ENCODE measurements at places on chromosomes 11 and 22. TPM values are rescaled to one million over a fixed set of nuclear protein-coding genes. Genes with fewer than 3 reads are reported as not detected.

DNA sequence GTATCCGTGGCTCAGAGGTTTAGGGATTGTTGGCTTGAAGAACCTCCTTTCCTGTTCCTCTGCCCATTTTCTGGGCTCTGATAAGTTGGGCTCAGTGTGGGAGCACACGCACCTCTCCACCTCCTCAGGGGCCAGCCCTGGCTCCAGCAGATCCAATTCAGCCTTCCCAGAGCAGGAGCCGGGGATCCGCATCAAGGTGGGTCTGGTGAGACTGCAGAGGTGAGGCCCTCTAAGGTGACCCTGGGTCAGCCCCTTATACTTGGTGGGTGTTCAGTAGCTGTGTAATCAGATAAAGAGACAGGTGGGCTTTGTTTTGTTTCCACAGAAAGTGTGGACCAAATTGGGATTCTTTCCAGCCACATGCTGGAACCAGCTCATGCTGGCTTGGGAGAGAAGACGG is 1466.0 kb downstream of the TBC1D22A start:
- H3K4me3 ChIP-seq = no peak overlapping the region
- DNase-seq = no peak
- no peak overlapping the region for H3K27ac ChIP-seq
- H3K27me3 ChIP-seq = peaks cover 19% of the 10 kb centered on the region
- H3K4me1 ChIP-seq = no peaks in the 10 kb centered on the region

DNA sequence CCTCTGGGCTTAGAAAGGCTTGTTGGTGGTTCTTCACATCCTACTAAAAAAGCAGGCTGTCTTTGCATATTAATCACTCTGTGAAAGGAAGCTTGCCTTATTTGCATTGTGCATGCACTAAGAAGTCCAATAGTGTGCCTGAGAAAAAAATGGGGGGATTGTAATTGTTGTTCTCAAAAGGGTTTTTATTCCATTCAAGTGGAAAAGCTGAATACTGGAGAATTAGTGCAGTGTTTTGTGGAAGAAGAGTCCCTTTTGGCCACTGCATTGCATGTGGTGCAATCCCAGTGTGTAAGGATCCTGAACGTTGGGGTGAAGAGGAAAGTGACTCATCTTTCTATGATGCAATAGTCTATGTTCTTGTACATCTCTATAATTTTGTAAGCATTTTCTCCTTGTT is 16.5 kb downstream of the NCAM1 start:
- no peaks in the 10 kb centered on the region for H3K4me1 ChIP-seq
- H3K27ac ChIP-seq = no peak overlapping the region
- H3K27me3 ChIP-seq = peaks cover 20% of the 10 kb centered on the region
- DNase-seq = no peak

- no peaks in the 10 kb centered on the region for H3K27me3 ChIP-seq
- DNase-seq = no peak
- no peaks in the 10 kb centered on the region for H3K36me3 ChIP-seq
- H3K4me1 ChIP-seq = peaks cover 56% of the 10 kb centered on the region
- peak overlapping the region; percentile 20 for H3K27ac ChIP-seq
These were observed 5.2 kb downstream of the POLD4 start for GRCh38 chr11:67347964-67348749.

DNA sequence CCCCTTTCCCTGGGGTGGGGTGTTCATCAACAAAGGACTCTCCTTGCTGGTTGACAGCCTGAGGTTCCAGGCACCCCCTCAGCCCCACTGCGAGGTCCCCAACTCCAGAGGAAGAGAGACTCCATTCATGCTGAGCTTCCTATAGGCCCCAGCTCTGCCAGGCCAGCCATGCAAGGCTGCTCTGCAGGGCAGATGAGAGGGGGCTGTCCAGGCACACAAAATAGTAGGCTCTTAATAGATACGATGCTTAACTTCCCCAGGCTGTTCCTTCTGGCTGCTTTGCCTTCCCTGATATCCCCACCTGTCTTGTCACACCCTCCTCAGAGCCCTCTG is 45.0 kb upstream of the CRYBB3 start:
- H3K27ac ChIP-seq = no peak overlapping the region
- H3K4me3 ChIP-seq = no peak overlapping the region
- no peaks in the 10 kb centered on the region for H3K4me1 ChIP-seq
- H3K27me3 ChIP-seq = peaks cover 4% of the 10 kb centered on the region

- no peak for DNase-seq
- H3K27ac ChIP-seq = no peak overlapping the region
- peaks cover 11% of the 10 kb centered on the region for H3K36me3 ChIP-seq
These were observed 154.2 kb downstream of the LARGE1 start for GRCh38 chr22:33766091-33766490.

DNA sequence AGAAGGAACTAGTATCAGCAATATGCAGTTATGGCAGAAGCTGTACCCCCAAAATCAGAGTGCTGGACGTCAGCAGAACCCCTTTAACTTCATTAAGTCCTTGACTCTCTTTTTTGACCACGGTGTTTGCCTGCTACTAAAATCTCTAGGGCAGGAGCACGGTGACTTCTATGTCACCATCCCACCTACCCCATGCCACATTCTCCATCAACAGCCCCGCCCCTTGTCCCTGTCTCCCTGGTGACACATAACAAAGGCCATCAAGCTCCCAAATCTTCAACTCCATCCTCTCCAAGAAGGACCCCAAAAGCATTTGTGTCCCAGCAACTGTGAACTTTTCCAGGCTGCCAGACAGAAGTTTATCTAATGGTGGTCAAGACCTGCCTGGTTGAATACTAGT is 894 bp downstream of the ADA2 start:
- H3K4me1 ChIP-seq = peaks cover 85% of the 10 kb centered on the region
- no peak for DNase-seq
- H3K27ac ChIP-seq = peak overlapping the region; percentile 90

GRCh38 chr11:65575568-65576231 is at the start of gene EHBP1L1:
EHBP1L1 (plus strand) TSS chr11:65576053; CDS start chr11:65576303, 250 bp downstream.
- no peaks in the 10 kb centered on the region for H3K36me3 ChIP-seq
- H3K4me3 ChIP-seq = peak within 1 kb of the TSS; percentile 96
- H3K27ac ChIP-seq = peak within 1 kb of the TSS; percentile 100
- DNase-seq = peak; percentile 79
- H3K4me1 ChIP-seq = peaks cover 46% of the 10 kb centered on the region
- H3K27me3 ChIP-seq = no peaks in the 10 kb centered on the region

GRCh38 chr11:121321614-121322243 is 29.2 kb downstream of the SC5D start:
- H3K36me3 ChIP-seq = no peaks in the 10 kb centered on the region
- H3K27ac ChIP-seq = peak overlapping the region; percentile 73
- H3K4me1 ChIP-seq = peaks cover 23% of the 10 kb centered on the region
- DNase-seq = no peak
- H3K27me3 ChIP-seq = peaks cover 12% of the 10 kb centered on the region
- H3K4me3 ChIP-seq = no peak overlapping the region

- H3K4me1 ChIP-seq = peaks cover 18% of the 10 kb centered on the region
- H3K27ac ChIP-seq = no peak overlapping the region
- no peak overlapping the region for H3K4me3 ChIP-seq
- no peak for DNase-seq
- no peaks in the 10 kb centered on the region for H3K27me3 ChIP-seq
These were observed 16.7 kb upstream of the TXNRD2 start for GRCh38 chr22:19958083-19959042.

GRCh38 chr11:71551711-71552110 is 3.5 kb downstream of the KRTAP5-9 start:
- H3K27me3 ChIP-seq = peaks cover 24% of the 10 kb centered on the region
- no peak overlapping the region for H3K27ac ChIP-seq
- no peak for DNase-seq
- no peak overlapping the region for H3K4me3 ChIP-seq
- no peaks in the 10 kb centered on the region for H3K36me3 ChIP-seq

- no peak for DNase-seq
- H3K4me1 ChIP-seq = peaks cover 20% of the 10 kb centered on the region
- H3K36me3 ChIP-seq = no peaks in the 10 kb centered on the region
- H3K4me3 ChIP-seq = peak overlapping the region; percentile 99
- peak overlapping the region; percentile 100 for H3K27ac ChIP-seq
These were observed 48.3 kb downstream of the FAM83F start for GRCh38 chr22:40043081-40043480.

GRCh38 chr22:39546889-39547586 is 14.5 kb upstream of the RPS19BP1 start:
- H3K4me1 ChIP-seq = peaks cover 18% of the 10 kb centered on the region
- no peaks in the 10 kb centered on the region for H3K36me3 ChIP-seq
- H3K27ac ChIP-seq = no peak overlapping the region
- peaks cover 70% of the 10 kb centered on the region for H3K27me3 ChIP-seq

DNA sequence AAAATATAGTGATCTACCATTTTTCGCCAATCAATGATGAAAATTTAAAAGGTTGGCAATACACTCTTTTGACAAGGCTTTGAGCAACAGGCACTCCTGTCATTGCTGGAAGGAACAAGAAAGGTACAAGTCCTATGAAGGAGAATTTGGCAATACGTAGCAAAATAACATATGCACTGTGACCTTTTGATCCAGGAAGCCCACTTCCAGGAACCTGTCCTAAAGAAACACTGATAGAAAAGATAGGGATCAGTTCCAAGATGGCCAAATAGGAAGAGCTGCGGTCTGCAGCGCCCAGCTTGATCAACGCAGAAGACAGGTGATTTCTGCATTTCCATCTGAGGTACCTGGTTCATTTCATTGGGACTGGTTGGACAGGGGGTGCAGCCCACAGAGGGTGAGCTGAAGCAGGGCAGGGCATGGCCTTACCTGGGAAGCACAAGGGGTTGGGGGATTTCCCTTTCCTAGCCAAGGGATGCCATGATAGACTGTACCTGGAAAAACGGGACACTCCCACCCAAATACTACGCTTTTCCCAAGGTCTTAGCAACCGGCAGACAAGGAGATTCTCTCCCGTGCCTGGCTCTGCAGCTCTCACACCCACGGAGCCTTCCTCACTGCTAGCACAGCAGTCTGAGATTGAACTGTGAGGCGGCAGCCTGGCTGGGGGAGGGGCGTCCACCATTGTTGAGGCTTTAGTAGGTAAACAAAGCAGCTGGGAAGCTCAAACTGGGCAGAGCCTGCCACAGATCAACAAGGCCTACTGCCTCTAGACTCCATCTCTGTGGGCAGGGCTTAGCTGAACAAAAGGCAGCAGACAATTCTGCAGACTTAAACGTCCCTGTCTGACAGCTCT is 69.7 kb upstream of the GALNT18 start:
- no peak for DNase-seq
- no peaks in the 10 kb centered on the region for H3K4me1 ChIP-seq
- H3K4me3 ChIP-seq = no peak overlapping the region
- no peak overlapping the region for H3K27ac ChIP-seq
- no peaks in the 10 kb centered on the region for H3K36me3 ChIP-seq

- no peaks in the 10 kb centered on the region for H3K27me3 ChIP-seq
- H3K4me3 ChIP-seq = no peak overlapping the region
- no peak overlapping the region for H3K27ac ChIP-seq
- H3K36me3 ChIP-seq = no peaks in the 10 kb centered on the region
These were observed 531.1 kb downstream of the TBC1D22A start for GRCh38 chr22:47293368-47294221.

- no peaks in the 10 kb centered on the region for H3K4me1 ChIP-seq
- peaks cover 65% of the 10 kb centered on the region for H3K36me3 ChIP-seq
- H3K27ac ChIP-seq = no peak overlapping the region
- H3K4me3 ChIP-seq = no peak overlapping the region
- no peaks in the 10 kb centered on the region for H3K27me3 ChIP-seq
- no peak for DNase-seq
These were observed 51.9 kb upstream of the MN1 start for GRCh38 chr22:27853424-27853823.

GRCh38 chr11:11810764-11811726 is 30.7 kb upstream of the USP47 start:
- no peak for DNase-seq
- H3K27me3 ChIP-seq = peaks cover 19% of the 10 kb centered on the region
- H3K4me3 ChIP-seq = no peak overlapping the region
- H3K27ac ChIP-seq = no peak overlapping the region
- no peaks in the 10 kb centered on the region for H3K36me3 ChIP-seq

- H3K4me3 ChIP-seq = no peak overlapping the region
- DNase-seq = no peak
- H3K4me1 ChIP-seq = no peaks in the 10 kb centered on the region
- peak overlapping the region; percentile 78 for H3K27ac ChIP-seq
- H3K27me3 ChIP-seq = no peaks in the 10 kb centered on the region
- H3K36me3 ChIP-seq = no peaks in the 10 kb centered on the region
These were observed 55.5 kb downstream of the MYO7A start for GRCh38 chr11:77183431-77183984.

DNA sequence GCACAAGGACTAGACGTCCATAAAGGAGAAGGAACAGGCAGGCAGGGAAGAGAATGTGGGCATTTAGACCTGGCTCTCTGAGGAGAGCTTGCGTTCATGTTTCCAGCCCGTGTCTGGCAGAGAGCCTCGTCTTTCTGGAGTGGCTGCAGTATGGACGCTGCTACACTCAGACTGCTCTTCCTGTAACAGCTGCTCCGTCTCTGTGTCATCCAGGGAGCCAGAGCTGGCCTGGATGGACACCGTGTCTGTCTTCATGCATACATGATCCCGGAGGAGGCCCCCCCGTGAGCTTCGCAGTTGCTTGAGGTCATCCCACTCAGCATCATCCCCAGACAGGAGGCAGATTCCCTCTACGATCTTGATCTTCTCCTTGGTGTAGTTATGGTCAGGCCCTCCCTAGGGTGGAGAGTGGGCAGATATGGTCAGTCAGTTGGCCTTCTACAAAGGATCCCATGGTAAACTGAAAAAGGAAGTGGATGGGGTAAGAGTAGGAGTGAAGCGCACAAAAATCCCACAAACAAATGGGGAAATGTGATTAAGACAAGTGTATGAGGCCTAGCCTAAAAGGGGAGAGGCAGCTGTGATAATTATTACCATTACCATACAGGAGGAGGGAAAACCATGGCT is 13.0 kb upstream of the CKAP5 start:
- DNase-seq = no peak
- no peaks in the 10 kb centered on the region for H3K4me1 ChIP-seq

GRCh38 chr22:32858121-32858703 is 56.7 kb downstream of the TIMP3 start:
- no peaks in the 10 kb centered on the region for H3K36me3 ChIP-seq
- H3K27me3 ChIP-seq = peaks cover 6% of the 10 kb centered on the region
- DNase-seq = no peak

- H3K4me3 ChIP-seq = peak overlapping the region; percentile 96
- H3K27me3 ChIP-seq = peaks cover 6% of the 10 kb centered on the region
- H3K4me1 ChIP-seq = peaks cover 30% of the 10 kb centered on the region
- peak overlapping the region; percentile 96 for H3K27ac ChIP-seq
- peaks cover 5% of the 10 kb centered on the region for H3K36me3 ChIP-seq
- DNase-seq = no peak
These were observed 497 bp upstream of the SSRP1 start for GRCh38 chr11:57336111-57336666.

- H3K27ac ChIP-seq = no peak overlapping the region
- H3K4me1 ChIP-seq = no peaks in the 10 kb centered on the region
- no peak overlapping the region for H3K4me3 ChIP-seq
- no peaks in the 10 kb centered on the region for H3K27me3 ChIP-seq
These were observed 238.5 kb upstream of the ZC3H12C start for GRCh38 chr11:109854731-109855130.

The MMP12 gene
- polyA plus RNA-seq = not detected

The CARD18 gene
- polyA plus RNA-seq = not detected

The SERHL2 gene
- 5.6 TPM for polyA plus RNA-seq

The CASP12 gene
- not detected for polyA plus RNA-seq

The SCN4B gene
- not detected for polyA plus RNA-seq

The TMEM45B gene
- polyA plus RNA-seq = not detected

The MMP8 gene
- not detected for polyA plus RNA-seq

The SNX32 gene
- not detected for polyA plus RNA-seq

All from naive B cell (primary cell).